ENCODE measurements at places on chromosomes 7 and 10.

- no peak for DNase-seq
Measured at GRCh38 chr10:76138906-76139305, 707.5 kb downstream of the LRMDA start.

- DNase-seq = no peak
Measured at GRCh38 chr7:108454674-108455550, 1.3 kb downstream of the NRCAM start.

DNA sequence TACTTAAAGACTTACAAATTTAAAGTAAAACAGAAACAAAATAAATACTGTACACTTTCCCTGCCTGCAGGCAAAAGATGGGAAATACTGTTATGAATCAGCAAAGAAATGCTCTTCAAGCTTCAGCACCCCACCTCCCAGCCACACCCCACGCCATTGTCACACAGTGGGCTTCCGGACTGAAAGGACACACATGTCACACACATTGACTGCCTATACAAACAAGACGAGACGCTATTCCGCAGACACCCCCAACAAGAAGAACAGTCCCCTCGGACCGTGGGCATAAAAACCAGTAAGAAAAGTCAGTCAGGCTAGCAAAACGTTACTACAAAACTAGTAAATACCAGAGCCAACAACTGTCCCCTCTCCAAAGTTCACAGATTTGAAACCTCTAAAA is 22.2 kb upstream of the PARP12 start:
- DNase-seq = peak; percentile 18

GRCh38 chr10:117928741-117929140 is 118.0 kb downstream of the RAB11FIP2 start:
- no peak for DNase-seq

- no peak for DNase-seq
Measured at GRCh38 chr7:2223321-2223720, 9.4 kb downstream of the MAD1L1 start.

DNA sequence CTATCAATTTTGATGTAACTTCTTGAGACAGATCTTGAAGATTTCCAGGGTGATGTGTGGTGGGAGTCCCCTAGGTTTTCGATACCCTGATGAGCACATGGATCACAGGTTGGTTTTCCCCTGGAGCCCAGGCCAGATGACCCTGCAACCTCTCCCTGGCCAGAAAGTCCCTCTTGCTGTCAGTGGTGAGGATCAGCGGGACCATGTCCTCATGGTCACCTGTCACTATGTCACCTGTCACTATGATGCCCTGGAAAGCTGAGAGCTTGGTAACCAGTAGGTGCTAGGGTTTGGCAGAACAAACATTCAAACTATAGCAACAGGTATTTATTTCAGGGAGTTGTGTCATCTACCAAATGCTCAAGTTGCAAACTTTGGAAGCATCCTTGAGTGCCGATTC is 197.9 kb downstream of the ARHGAP12 start:
- DNase-seq = no peak

GRCh38 chr10:112713411-112713810 is 236.6 kb upstream of the TCF7L2 start:
- DNase-seq = no peak

GRCh38 chr10:7546385-7546967 is 120.3 kb downstream of the ITIH5 start:
- DNase-seq = no peak

Measured in T-helper 2 cell (primary cell).